ENCODE measurements at places on chromosomes 13 and 19.

DNA sequence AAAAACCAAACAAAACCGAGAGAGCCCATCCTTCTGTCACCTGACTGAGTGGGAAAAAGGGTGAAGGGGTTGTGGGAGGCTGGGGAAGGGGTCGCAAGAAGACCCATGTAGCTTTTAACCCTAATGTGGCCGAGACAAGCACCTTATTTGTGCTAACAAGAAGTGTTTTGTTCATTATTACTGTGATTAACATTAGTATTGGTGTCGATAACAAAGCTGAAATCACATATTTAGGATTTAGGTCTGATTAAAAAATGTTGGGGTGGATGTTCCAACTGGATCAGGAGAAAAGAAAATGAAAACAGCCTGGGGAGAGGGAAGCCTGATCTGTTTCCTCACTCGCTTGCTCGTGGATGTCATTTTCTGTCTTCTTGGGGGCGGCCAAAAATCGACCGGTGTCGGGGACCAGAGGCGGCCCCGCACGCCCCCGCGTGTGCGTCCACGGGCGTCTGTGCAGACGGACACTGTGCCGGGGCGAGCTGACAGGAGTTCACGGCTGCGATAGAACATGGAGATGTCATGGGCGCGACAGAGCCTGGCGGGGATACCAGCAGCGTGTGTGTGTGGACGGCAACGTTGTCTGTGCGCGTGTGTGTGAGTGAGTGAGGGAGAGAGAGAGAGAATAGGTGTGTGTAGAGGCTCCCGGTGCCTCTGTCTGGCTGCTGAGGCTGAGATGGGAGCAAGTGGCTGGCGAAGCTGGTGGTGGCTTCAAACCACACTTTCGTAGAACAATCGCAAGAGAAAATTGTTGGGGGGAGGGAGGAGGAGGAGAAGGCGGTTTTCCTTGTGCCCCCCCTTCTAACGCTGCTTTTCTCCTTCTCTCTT lies 29.1 kb downstream of the NFIX start:
- no peak for DNase-seq

- no peak for DNase-seq
Measured at GRCh38 chr13:51156648-51157047, 45.6 kb upstream of the C13orf42 start.

DNA sequence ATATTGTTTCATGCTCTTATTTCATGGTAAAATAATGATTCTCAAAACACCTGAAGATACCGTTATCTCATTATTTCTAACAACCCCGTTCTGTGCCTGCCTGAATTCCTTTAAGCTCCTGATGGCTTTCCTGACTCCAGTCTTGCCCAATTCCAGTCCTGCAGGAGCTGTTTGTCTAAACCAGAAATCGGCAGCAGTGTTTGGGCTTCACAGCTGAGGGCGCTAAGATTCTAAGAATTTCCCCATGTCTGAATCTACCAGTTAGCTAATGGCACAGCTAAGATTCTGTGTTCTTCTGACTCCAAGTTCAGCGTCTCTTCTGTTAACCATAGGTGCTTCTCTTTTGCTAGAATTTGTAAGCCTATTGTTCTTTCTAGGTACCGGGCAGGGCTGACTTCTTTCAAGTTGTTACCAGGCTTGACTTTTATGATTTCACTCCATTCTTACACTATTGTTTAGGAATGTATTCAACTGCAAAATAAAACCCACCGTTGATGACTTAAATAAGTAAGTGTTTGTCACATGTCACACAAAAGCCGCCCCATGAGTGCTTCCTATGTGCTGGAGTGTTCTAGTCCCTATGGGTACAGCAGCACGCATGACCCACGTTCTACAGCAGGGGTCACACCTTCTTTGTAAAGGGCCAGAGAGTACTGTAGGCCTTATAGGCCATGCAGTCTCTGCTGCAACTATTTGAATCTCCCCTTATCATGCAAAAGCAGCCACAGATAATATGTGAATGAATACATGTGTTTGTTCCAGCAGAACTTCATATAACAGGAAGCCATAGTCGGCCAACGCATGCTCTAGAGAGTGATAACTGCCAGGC lies 168.3 kb upstream of the RNF113B start:
- DNase-seq = no peak

- DNase-seq = no peak
Measured at GRCh38 chr19:41932720-41933332, 4.6 kb upstream of the ERFL start.

- no peak for DNase-seq
Measured at GRCh38 chr13:46629811-46630413, 76.9 kb downstream of the LRCH1 start.

- DNase-seq = no peak
Measured at GRCh38 chr13:33110713-33111413, 94.6 kb downstream of the KL start.

- no peak for DNase-seq
Measured at GRCh38 chr13:105058517-105058916, 1476.9 kb downstream of the EFNB2 start.

DNA sequence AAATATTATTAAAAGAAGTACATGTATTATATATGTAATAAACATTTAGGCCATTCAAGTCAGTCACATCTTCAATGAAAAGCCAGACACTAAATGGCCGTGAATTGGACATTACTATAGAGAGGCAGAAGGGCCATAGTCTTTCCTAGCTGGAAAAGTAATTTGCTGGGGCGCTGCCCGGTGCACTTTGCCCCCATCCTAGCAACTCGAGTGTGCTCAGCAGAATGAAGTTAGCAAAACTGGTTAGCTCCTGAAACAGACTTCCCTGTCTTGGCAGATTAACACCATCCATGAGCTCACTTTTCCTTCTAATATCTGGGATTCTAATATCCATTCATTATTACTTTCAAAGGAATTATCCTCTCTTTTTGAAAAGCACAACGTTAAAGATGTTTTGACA lies 2.8 kb upstream of the SPRYD7 start:
- DNase-seq = no peak
